Natural killer cell treated with Interleukin-12 subunit alpha and Interleukin-12 subunit beta and Interleukin-15 and Interleukin-18, amount 100 ng/mL, for 72 hours (primary cell): ENCODE measurements at places on chromosomes 11 and 22. TPM values are rescaled to one million over a fixed set of nuclear protein-coding genes. Genes with fewer than 3 reads are reported as not detected.
A peak's percentile ranks its signal among the peaks of the same experiment; 100 is the strongest.

- no peak overlapping the region for H3K4me3 ChIP-seq
- H3K27me3 ChIP-seq, result peaks cover 9% of the 10 kb centered on the region
- H3K4me1 ChIP-seq, result no peaks in the 10 kb centered on the region
- no peak for DNase-seq
- H3K27ac ChIP-seq, result no peak overlapping the region
Observed at GRCh38 chr11:131064373-131064991, 148.2 kb upstream of the SNX19 start.

The MS4A6A gene
- not detected for total RNA-seq

DNA sequence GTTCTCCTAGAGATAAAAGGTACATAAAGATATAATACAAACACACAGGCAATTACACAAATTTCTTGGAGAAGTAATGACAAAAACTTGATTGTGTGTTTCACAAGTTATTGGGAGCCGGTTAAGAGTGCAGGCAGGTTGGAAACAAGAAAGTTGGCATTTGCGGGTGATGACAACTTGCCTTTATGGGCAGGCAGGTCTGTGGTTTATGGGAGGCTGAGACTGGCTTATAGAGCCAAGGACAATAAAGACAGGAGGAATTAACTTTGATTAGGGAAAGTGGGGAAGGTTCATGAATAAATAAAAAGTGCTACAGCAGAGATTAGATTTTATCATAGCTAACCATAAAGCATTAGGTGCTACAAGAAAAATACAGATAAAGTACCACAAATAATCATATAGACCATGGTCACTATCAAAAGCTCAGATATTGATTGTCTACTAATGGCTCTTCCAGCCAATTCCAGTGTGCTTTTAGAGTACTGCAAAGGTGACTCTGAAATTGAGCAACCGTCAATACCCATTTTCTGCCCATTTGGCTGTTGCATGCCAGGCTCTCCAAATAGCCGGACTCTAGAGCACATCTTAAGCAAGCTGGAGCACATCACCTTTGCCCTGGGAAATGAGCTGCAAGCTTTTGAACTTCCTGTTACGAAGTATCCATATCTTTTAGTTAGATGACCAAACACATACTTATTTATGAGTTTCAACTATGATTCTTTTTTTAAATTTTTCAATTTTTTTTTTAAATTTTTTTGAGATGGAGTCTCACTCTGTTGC lies 33.9 kb upstream of the GAB2 start:
- no peaks in the 10 kb centered on the region for H3K36me3 ChIP-seq
- H3K4me3 ChIP-seq, result no peak overlapping the region
- H3K27me3 ChIP-seq, result no peaks in the 10 kb centered on the region
- H3K4me1 ChIP-seq, result peaks cover 12% of the 10 kb centered on the region
- DNase-seq, result no peak

GRCh38 chr11:62962391-62962790 lies 22.4 kb downstream of the SLC22A6 start:
- no peak overlapping the region for H3K4me3 ChIP-seq
- no peak overlapping the region for H3K27ac ChIP-seq
- H3K4me1 ChIP-seq, result no peaks in the 10 kb centered on the region
- DNase-seq, result no peak
- peaks cover 8% of the 10 kb centered on the region for H3K27me3 ChIP-seq

- no peaks in the 10 kb centered on the region for H3K36me3 ChIP-seq
- H3K27me3 ChIP-seq, result peaks cover 11% of the 10 kb centered on the region
- H3K27ac ChIP-seq, result no peak overlapping the region
- no peak overlapping the region for H3K4me3 ChIP-seq
- no peaks in the 10 kb centered on the region for H3K4me1 ChIP-seq
Observed at GRCh38 chr11:11349870-11350337, 3.1 kb downstream of the CSNK2A3 start.

GRCh38 chr11:119338318-119338890 lies 2.3 kb downstream of the C1QTNF5 start:
- peaks cover 16% of the 10 kb centered on the region for H3K27me3 ChIP-seq
- no peak for DNase-seq
- H3K4me3 ChIP-seq, result no peak overlapping the region

DNA sequence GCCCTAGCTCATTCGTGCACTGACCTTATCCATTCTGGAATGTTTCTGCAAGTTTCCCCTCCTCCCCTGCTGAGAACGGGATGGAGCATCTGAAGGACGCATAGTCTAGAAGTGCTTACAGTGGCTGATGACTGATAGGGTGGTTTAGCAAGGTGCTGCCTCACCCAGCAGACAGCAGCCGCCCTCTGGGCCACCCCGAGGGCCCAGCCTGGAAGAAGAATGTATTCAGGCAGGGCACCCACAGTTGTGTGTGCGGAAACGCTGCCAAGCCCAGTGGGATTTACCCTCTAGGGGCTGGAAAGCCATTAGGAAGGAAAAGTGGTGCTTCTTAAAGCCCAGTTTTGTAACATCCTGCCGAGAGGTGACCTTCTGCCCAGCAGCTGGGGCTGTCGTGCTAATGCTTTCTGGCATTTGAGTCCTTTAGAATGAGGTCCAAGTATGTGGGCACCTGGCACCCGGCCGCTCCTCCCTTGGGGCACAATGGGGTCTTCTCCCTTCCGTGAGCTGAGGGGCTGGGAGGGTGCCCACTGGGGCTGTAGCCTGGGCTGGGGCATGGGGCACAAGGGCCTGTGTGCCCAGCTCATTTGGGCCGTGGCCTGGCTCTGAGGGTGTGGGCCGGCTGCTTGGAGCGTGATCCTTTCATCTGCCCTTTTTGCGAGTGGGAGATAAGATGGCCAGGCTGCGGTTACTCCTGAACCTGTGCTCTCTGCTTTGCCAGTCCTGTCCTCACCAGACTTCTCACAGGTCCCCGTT lies 14.4 kb downstream of the FBLN1 start:
- H3K4me3 ChIP-seq, result no peak overlapping the region
- H3K27ac ChIP-seq, result no peak overlapping the region
- no peaks in the 10 kb centered on the region for H3K36me3 ChIP-seq
- no peaks in the 10 kb centered on the region for H3K4me1 ChIP-seq
- peaks cover 3% of the 10 kb centered on the region for H3K27me3 ChIP-seq
- DNase-seq, result no peak

DNA sequence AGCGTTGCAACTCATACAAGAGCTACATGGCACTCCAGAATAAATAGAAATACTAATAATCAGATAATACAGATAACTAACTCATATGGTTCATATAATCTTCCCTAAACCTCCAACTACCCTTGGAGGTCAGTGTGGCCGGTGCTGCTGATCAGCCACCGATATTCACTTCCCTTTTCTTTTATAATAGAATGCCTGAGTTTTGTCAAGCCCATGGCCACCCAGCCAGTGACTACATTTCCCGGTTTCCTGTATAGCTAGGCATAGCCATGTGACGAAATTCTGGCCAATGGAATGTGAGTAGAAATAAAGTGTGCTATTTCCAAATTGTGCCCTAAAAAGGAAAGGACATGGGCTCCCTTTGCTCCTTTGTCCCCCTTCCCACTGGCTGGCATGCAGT lies 5.9 kb upstream of the CAT start:
- no peak for DNase-seq
- H3K27ac ChIP-seq, result no peak overlapping the region
- H3K4me1 ChIP-seq, result no peaks in the 10 kb centered on the region
- H3K36me3 ChIP-seq, result no peaks in the 10 kb centered on the region

DNA sequence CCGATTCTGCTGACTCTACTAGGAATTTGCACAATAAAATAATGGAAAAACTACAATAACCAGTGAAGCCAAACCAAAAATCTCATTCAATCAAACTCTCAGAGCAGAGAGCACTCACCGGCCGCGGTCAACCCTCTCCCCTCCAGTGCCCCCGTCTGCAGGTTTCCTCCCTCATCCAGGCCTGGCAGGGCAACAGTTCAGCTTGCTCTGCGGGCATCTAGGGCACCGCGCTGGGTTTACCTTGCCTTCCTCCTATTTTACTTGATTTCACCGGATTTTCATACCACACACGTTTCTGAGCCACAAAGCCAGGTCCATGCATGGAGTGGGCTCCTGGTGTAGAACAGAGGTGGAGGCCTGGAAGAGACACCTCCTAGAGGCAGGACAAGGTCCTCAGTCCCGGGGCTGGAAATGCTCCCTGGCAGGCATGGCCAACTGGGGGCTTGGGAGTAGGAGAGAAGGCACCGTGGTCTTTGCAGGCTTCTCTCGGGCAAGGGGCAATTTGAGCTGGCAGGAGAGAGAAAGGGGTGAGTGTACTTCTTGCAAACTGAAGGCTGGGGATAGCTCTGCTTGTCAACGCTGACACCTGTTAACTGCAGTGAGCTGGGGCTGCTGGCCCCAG lies 938.4 kb downstream of the BRD1 start:
- no peak overlapping the region for H3K27ac ChIP-seq
- no peaks in the 10 kb centered on the region for H3K36me3 ChIP-seq
- no peaks in the 10 kb centered on the region for H3K4me1 ChIP-seq
- DNase-seq, result peak; percentile 22
- H3K27me3 ChIP-seq, result peaks cover 5% of the 10 kb centered on the region

DNA sequence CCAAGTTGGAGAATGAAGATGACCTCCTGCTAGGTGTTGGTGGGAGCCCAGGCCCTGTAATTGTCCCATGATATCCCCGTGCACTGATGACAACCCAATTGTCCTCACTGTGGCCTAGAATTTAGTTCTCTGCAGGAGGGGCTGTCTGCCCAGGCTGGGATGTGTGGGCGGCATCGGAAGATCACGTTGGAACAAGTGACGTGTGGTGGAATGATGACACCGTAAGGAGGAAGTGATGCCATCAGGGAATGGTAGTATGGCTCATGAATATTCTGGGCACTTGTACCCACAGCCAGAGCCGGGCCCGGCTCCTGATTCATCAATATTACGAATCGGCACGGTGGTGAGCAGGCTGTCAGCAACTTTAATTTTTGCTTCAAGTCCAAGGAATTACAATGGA lies 111.6 kb downstream of the MIAT start:
- no peak for DNase-seq
- no peak overlapping the region for H3K27ac ChIP-seq
- H3K4me1 ChIP-seq, result peaks cover 23% of the 10 kb centered on the region
- no peaks in the 10 kb centered on the region for H3K27me3 ChIP-seq
- H3K36me3 ChIP-seq, result peaks cover 11% of the 10 kb centered on the region
- H3K4me3 ChIP-seq, result no peak overlapping the region

GRCh38 chr22:48240148-48240934 lies 1477.9 kb downstream of the TBC1D22A start:
- H3K4me3 ChIP-seq, result no peak overlapping the region
- peaks cover 17% of the 10 kb centered on the region for H3K27me3 ChIP-seq
- H3K36me3 ChIP-seq, result no peaks in the 10 kb centered on the region

- H3K4me1 ChIP-seq, result peaks cover 61% of the 10 kb centered on the region
- no peak for DNase-seq
- H3K4me3 ChIP-seq, result no peak overlapping the region
- peak overlapping the region; percentile 26 for H3K27ac ChIP-seq
- peaks cover 5% of the 10 kb centered on the region for H3K36me3 ChIP-seq
- no peaks in the 10 kb centered on the region for H3K27me3 ChIP-seq
Observed at GRCh38 chr11:121478226-121478894, 25.6 kb upstream of the SORL1-AS1 start.

The OR52H1 gene
- total RNA-seq, result not detected

The NXPE4 gene
- total RNA-seq, result not detected

DNA sequence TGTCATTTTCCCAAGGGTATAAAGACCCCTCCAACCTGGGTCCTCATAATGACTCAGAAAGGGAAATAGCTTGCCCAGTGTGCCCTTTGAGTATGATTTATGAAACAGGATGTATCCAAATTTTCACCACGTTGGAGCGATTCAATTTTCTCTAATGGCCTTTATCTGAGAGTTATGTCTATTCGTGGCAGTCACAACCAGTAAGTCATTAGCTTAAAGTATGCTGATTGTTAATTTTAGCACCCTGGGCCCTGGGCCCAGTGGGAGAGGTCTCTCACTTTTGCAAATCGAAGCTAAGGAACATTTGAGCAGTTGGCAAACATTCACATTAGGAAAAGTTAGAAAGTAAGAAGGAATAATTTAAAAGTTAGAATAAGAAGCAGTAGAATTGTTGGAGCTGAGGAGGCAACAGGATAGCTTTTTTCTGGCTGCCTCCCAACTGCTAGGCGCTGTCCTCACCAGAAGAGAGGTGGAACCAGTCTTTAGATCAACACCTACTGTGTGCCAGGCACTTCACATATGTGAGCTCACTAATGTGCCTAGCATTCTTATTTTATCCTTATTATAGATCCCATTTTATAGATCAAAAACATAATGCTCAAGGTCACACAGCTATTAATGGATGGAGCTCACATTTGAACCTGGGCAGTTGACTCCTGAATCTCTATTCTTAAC lies 24.5 kb downstream of the INSC start:
- no peaks in the 10 kb centered on the region for H3K4me1 ChIP-seq
- no peak for DNase-seq
- H3K27ac ChIP-seq, result no peak overlapping the region
- no peaks in the 10 kb centered on the region for H3K36me3 ChIP-seq
- peaks cover 2% of the 10 kb centered on the region for H3K27me3 ChIP-seq

DNA sequence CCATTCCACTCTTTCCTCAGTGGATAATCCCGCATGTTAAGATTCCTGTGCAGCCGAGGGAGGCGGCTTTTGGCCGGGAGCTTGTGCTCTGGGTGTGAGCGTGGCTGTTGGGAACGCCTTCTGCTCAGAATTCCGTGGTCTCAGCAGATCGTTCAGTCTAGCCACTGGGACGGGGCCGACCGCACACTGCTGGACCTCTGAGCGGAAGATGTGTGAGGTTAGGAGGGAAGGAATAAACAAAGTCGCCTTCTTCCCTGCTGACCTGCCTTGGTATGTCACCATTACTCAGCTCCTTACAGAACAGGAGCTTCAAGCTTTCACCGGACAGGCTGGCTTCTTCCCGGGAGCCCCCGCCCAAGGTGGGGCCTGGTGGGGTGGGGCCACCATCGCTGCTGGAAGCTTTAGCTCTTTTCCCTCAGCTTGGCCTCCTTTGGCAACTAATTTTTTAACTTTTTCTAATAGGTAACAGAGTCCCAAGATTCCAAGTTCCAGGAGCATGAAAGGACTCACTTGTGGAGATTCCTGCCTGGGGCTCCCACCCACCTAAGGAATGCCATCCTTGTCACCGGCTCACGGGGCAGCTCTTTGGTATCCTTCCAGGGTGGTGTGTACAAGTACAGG lies 22.5 kb upstream of the SEPTIN5 start:
- H3K36me3 ChIP-seq, result no peaks in the 10 kb centered on the region
- peaks cover 5% of the 10 kb centered on the region for H3K27me3 ChIP-seq
- H3K27ac ChIP-seq, result no peak overlapping the region
- H3K4me3 ChIP-seq, result no peak overlapping the region

- no peak overlapping the region for H3K4me3 ChIP-seq
- no peak overlapping the region for H3K27ac ChIP-seq
- peaks cover 3% of the 10 kb centered on the region for H3K4me1 ChIP-seq
- no peaks in the 10 kb centered on the region for H3K36me3 ChIP-seq
- DNase-seq, result no peak
- no peaks in the 10 kb centered on the region for H3K27me3 ChIP-seq
Observed at GRCh38 chr11:113895367-113896155, 9.0 kb upstream of the HTR3B start.

- H3K27ac ChIP-seq, result no peak overlapping the region
- no peaks in the 10 kb centered on the region for H3K4me1 ChIP-seq
- H3K36me3 ChIP-seq, result no peaks in the 10 kb centered on the region
- H3K27me3 ChIP-seq, result no peaks in the 10 kb centered on the region
Observed at GRCh38 chr22:47033648-47034000, 271.2 kb downstream of the TBC1D22A start.

DNA sequence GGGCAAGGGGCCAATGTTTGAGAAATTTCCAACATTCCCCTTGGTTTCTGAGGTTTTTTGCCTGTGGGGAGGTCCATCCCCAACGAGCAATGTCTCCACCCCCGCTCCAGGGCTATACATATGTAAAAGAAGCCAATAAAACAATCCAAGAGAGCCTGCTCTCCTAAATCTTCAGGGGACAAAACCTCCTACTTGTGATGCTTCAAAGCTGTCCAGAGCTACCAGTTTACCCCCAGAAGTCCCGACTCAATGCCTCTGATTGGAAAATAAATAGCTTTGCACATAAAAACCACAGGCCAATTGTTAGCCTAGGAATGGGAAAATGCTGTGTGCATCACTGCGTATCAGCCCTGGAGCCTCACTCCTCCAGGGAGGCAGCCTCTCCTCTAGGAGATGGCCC lies 66.0 kb upstream of the PAX6 start:
- no peaks in the 10 kb centered on the region for H3K4me1 ChIP-seq
- no peak overlapping the region for H3K4me3 ChIP-seq

The CATSPER1 gene
- total RNA-seq, result 1.5 TPM

The USH1C gene
- not detected for total RNA-seq
